ENCODE measurements at places on chromosomes 12 and 14. TPM values are rescaled to one million over a fixed set of nuclear protein-coding genes. Genes with fewer than 3 reads are reported as not detected.

The PTMS gene
- 95.4 TPM for total RNA-seq

The DUSP6 gene
- total RNA-seq = 154 TPM

The TEX52 gene
- total RNA-seq = 0.16 TPM

The CAPZA3 gene
- not detected for total RNA-seq

The LTB4R2 gene
- total RNA-seq = 17.5 TPM

The HSP90B1 gene
- 465 TPM for total RNA-seq

The POTEM gene
- total RNA-seq = not detected

The OR10G3 gene
- not detected for total RNA-seq

The ENDOU gene
- total RNA-seq = not detected

The EIF2S3B gene
- total RNA-seq = 1.0 TPM

The LHX5 gene
- total RNA-seq = not detected

The CAPS2 gene
- total RNA-seq = 2.3 TPM

The PLXNC1 gene
- 25.3 TPM for total RNA-seq
